Activated T-cell treated with anti-CD3 and anti-CD28 coated beads, Interleukin-2, amount 50 U/mL, for 72 hours (primary cell): ENCODE measurements at places on chromosomes 2 and 18.

DNA sequence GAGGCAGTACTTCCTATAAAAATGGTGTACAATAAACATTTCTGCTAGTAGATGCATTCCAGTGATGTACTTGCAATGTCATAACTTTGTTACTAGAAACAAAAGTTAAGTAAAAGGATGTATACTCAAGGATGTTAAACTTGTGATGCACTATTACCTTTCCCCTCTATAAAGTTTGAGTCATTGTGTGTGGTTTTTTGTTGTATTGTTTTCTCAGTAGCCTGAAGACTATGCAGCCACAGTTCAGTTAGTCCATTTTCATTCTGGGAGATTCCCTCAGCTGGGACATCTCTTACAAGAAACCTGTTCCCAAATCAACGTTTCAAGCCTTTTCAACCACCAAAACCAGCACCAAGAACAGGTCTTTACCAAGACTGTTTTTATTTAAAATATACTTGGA, 5.6 kb downstream of the ATP5MC3 start:
- DNase-seq = no peak

GRCh38 chr2:66957677-66958076, 439.5 kb upstream of the ETAA1 start:
- no peak for DNase-seq

DNA sequence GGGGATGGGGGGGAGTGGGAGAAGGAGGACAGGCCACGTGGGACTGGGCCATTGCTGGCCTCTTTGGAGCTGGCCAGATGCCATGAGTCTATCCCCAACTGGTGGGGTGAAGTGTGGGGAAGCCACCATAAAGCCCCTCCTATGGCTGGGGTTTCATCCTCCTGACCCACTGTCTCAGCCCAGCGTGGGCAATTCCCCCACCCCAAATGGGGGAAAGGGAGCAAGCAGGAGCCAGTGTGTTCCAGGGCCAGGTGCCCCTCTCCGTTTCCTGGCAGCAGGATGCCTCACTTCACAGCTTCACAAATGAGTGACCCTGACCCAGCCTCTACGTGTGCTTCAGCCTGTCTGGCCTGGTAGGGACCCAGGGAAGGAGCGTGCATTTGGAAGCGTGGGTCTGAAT, 474.7 kb upstream of the HS6ST1 start:
- DNase-seq = no peak

DNA sequence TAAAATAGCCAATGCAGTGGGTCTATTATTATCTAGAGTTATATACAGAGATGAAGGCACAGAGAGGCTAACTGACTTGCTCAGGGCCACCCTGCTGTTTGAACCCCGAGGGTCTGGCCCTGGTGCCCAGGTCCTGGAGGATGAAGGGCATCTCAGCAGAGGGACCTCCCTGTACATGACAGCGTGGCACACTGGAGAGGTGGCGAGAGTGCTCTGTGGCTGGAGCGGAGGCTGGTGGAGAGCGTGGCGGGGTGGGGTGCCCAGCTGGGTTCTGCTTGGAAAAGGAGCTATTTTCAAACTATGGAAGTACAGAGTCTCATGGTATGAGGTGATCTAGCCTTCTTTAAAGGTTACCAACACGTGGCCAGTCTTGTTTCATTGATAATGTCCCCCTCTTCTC, 35.8 kb downstream of the GREB1 start:
- no peak for DNase-seq

- peak; percentile 26 for DNase-seq
Measured at GRCh38 chr2:12412898-12413305, 303.8 kb upstream of the TRIB2 start.

DNA sequence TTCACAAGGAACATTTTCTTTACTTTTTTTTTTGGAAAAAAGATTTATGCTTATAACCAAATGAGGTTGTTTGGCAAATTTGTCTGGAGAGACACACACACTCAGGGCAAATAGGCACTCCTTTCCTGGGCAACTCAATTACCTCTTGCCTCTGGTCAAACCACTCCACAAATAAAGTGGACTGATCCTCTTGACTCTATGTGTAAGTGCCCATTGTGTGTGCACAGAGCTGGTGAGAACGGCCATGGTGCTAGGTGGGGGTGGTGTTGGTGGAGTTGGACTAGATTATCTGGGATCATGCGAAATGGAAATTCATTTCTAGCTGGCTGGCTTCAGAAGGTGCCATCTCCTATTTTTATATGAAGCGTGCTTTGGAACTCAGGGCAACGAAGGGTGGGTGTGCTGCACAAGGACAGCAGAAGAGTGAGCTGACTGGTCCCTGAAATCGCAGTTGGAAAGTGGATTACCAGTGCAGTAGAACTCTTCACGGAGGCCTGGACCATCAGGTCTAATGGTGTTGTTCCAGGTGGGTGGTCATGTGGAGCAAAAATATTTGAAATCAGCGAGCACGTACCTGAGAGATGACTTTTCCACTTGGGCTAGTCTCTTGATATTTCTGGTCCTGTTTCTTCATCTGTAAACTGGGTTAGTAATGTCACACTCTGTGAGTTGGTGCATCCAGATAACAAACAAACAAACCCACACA, 149.9 kb downstream of the RPIA start:
- no peak for DNase-seq

GRCh38 chr2:200810252-200810997, 1.3 kb upstream of the BZW1 start:
- no peak for DNase-seq

GRCh38 chr2:187054501-187055319, 205.7 kb upstream of the ZSWIM2 start:
- DNase-seq = no peak

DNA sequence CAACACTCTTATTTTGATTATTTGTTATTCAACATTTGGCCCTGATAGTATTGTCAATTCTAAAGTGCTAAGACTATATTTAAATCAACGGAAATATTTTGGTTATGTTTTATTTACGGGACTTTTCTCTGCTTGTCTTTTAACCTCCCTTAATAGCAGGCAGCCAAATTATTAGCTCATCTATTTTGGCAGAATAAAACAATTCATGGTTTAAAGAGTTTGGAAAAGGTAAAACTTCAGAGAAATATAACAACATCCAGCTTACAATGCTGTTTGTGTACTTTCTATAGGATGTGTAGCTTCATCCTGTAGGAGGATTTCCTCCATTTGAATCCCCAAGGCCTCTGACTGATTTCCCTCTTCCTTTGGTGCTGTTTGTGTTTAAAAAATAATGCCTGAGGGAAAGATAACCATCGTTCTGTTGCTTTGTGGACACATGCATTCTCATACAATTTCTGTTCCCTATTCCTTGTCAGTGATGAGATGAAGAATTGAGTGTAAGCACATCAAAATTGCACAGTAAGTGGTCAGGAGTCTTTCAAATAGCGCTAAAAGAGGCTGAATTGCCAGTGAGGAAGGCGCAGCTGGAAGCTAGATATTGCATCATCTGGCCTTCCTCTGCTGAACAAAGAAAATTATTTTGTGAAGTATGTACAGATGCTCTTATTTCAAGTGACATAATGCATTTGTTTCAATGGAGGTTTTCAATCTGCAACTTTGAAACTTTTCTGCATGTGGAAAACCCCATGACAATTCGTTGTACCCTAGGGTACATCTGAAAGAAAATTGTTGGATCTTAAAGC, 80.3 kb downstream of the CD28 start:
- no peak for DNase-seq

DNA sequence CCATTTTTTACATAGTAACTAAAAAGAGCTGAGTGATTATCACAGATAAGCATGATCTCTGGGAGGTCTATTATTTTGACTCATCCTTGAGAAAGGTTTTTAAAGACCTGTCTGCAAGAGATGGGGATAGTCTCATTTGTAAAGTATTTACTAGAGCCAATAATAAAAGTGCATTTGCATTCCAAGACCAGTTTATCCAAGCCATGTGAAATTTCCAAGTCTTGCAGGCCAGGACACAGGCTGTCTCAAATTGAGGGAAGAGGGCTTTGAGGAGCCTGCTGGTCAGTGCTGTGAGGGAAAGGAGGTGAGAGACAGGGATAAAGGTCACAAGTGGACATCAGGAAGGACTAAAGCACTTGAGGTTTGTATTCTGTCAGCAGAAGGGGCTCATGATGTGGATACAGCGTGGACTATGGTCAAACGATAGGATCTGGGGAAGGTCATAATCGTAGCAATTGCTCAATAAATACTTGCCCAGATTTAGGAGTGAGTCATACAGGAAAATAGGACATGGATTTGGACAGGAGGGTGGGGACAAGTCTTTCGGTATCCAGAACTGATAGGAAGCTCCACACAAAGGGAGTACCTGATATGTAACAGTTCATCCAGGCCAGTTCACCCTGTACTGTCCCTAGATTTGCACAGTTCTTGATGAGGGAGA, 6.6 kb upstream of the CDH2 start:
- DNase-seq = no peak

DNA sequence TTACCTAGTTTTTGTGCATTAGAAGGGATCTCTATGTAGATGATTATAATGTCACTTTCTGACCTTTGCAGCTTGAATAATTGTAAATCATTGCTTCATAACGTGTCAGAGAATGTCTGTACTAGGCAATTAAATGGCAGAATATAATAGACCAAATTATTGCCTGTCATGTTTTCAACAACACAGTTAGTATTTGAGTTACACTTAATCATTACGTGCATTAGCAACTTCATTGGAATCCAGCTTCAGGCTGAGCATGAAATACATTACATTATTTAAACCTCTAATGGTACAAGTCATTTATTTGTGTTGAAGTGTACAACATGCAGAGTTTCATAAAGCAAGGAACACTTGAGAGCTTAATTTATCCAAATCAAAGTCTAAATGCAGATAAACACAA, 48.0 kb downstream of the ZNF407 start:
- DNase-seq = no peak

DNA sequence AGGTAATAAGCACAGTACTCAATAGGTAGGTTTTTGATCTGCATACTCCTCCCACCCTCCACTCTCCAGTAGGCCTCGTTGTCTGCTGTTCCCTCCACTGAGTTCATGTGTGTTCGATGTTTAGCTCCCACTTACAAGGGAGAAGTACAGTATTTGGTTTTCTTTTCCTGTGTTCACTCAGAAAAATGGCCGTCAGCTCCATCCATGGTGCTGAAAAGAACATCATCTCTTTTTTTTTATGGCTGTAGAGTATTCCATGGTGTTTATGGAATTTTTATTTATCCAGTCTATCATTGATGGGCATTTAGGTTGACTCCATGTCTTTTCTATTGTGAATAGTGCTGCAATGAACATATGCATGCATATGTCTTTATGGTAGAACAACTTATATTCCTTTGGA, 849.7 kb upstream of the NRXN1 start:
- no peak for DNase-seq

GRCh38 chr18:23194155-23194996, 59.1 kb downstream of the CABLES1 start:
- DNase-seq = no peak

GRCh38 chr2:19750136-19750535, 151.6 kb downstream of the TTC32 start:
- no peak for DNase-seq

GRCh38 chr2:240436683-240437550, 1.5 kb downstream of the GPC1 start:
- DNase-seq = no peak

- DNase-seq = no peak
Measured at GRCh38 chr2:40027968-40028367, 248.9 kb upstream of the THUMPD2 start.

DNA sequence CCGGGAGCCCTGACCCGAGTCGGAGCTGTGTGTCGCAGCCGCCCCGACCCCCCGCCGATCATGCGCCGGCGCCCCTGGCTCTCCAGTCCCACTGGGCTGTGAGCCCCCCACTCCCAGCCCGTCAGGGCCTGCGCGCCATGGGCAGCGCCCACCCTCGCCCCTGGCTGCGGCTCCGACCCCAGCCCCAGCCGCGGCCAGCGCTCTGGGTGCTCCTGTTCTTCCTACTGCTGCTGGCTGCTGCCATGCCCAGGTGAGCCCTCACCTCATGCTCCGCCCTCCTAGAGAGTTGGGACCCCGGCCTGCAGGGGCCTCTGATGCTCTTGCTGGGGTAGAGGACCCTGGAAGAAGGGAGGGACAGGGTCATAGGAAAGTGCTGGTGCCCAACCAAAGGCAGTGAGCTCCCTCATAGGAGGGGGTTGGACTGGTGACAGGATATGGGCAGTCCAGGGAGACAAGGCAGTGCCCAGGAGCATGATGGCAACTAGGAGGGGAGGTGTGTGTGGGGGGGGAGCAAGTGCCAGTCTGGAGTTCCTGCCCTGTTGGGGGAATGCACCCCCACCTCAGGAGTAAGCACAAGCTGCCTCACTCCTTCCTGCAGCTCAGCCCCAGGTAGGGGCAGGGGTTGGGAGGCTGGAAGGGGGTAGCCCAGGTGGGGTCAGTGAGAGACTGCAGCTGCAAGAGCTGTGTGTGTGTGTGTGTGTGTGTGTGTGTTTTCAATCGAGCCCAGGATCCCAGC, 375 bp downstream of the WNT10A start:
- DNase-seq = no peak

GRCh38 chr2:204258890-204259289, 286.4 kb upstream of the PARD3B start:
- no peak for DNase-seq

- DNase-seq = no peak
Measured at GRCh38 chr18:9401176-9401575, 66.6 kb downstream of the TWSG1 start.

GRCh38 chr18:62664414-62664813, 50.9 kb upstream of the PHLPP1 start:
- DNase-seq = no peak

GRCh38 chr2:54464341-54464740, 8.2 kb downstream of the SPTBN1 start:
- no peak for DNase-seq

GRCh38 chr2:109218792-109219126, 89.8 kb downstream of the SH3RF3 start:
- no peak for DNase-seq

- DNase-seq = no peak
Measured at GRCh38 chr18:75341897-75342296, 85.6 kb downstream of the SMIM21 start.

DNA sequence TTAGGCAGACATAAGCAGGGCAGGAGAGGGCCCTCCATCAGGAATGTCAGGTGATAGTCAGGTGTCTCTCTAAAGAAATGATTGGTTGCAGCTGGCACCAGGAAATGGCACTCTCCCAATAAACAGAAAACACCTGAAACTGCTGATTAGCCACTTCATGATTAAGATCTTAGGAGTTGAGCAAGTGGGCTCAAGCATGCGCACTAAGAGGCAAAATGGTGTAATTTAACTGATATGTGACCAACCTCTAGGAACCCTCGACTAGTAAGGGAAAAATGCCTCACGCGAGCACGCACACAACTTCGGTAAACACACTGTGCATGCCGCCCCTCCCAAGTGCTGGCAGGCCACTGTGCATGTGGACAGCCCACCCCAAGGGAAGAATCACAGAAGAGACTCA, 23.8 kb upstream of the SLC35G4 start:
- no peak for DNase-seq

GRCh38 chr18:3040881-3041280, 27.9 kb upstream of the LPIN2 start:
- no peak for DNase-seq

- no peak for DNase-seq
Measured at GRCh38 chr18:62018759-62019041, 125.9 kb upstream of the RNF152 start.

- DNase-seq = no peak
Measured at GRCh38 chr2:239957681-239958472, 67.3 kb downstream of the NDUFA10 start.

- DNase-seq = no peak
Measured at GRCh38 chr2:8138525-8138922, 543.3 kb upstream of the ID2 start.

- DNase-seq = no peak
Measured at GRCh38 chr2:88746929-88747490, 55.5 kb downstream of the RPIA start.

GRCh38 chr18:5150894-5151293, 46.2 kb downstream of the AKAIN1 start:
- DNase-seq = no peak
